ENCODE measurements at places on chromosomes 11 and 22. TPM values are rescaled to one million over a fixed set of nuclear protein-coding genes. Genes with fewer than 3 reads are reported as not detected.

GRCh38 chr11:79578116-79578515 is 137.3 kb upstream of the TENM4 start:
- DNase-seq, result no peak

DNA sequence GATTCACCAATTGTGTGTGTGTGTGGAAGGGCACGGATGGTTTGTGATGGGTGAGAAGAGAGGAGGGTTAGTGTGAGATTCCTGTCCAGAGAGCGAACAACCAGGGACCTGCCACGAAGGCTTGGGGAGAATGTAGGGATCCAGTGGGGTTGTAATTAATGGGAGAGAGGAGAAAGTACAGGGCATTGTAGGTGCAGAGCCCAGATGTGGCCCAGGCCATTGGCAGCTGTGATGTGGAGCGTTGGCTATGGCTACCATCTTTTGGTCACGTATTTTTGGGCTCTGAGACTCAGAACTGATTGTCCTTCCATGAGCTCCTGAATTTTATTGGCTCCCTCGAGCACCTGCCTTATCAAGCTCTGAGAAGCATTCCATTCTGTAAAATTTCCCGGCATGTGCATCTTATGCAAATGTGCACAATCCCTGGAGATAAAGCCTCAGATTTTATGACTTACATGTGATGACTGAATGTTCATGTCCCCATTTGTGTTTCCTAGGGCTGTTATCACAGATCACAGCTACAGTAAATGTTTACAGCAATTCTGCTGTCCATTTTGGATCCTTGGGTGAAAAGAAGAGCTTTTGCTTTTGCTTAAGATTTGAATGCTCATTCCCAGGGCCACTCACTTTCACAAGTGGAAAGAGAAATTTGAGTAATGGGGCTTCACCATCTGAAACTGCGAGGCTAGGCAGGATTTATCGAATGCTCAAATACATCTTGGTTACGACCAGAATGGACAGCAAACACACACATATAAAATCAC is 33.1 kb downstream of the SLC5A1 start:
- no peak for DNase-seq

DNA sequence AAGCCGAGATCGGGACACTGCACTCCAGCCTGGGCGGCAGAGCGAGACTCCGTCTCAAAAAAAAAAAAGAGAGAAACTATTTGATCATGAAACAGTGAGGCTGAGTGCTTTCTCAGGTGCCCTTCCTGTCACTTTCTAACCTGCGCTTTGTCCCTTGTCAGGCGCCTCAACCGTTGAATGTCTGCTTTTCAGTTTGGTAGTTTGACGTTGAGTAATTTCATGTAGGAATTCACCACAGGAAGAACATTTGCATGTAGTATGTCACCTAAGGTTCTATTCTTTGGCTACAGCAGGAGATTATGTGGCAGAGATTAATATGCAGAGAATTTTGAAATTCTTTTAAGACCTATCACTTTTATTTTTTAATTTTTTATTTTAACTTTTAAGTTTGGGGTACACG is 57.2 kb downstream of the PPFIA1 start:
- no peak for DNase-seq

DNA sequence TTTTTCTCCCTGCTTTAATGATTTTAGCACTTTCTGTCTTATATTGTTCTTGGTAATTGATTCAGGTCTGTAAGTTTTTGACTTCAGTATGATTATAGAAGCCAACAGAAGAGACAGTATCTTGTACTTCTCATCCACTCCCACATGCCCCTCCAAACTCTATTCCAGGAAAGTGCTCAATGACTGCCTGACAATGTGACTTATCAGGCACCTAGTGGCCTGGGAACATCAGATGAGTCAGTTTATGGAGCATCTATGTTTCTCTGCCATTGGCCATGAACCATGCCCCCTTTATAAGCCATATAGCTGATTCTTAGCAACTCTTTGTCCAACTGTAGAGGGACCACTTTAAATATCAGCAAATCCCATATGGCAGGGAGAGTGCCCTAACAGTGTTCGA is 179.2 kb upstream of the MTMR2 start:
- no peak for DNase-seq

DNA sequence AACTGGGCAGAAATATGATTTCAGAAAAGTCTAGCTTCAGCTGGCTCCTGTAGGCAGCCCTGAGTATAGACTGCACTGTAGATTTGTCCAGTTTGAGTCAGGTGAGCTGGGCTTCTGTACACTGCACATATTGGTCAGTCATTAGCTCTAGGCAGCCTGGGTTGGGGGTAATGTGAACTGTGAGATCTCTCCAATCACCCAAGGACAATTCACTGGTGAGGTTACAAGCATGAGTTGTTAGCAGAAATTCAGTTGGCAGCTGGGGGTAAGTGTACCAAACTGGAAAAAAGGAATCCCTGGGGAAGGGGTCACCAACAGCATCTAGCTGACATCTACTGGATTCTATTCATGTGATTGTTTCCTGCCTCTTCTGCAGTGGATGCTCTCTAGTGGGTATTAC is 39.7 kb downstream of the MRGPRX2 start:
- no peak for DNase-seq

DNA sequence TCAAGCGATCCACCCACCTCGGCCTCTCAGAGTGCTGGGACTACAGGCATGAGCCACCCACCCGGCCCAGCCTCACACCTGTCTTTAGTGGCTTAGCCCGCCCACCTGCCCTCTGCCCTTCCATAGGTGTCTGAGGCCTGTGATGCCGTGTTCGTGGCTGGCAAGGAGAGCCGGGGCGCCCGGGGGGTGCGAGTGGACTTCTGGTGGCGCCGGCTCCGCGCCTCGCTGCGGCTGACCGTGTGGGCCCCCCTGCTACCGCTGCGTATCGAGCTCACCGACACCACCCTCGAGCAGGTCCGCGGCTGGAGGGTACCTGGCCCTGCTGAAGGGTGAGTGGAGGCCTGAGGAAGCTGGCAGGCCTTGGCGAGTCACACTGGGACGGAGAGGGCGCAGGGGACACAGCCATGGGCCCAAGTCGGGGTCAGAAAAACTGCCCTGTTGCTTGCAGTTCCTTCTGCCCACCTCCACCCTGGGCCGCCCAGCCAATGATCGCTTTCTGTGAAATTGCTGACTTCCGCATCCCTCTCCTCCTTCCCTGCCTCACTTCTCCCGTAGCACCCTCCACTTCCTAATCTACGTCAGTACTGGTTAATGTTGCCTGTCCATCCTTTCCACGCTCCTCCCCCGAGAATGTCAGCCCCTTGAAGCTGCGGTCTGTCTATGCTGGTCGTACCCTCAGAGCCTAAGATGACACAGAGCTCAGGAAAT is 9.3 kb downstream of the TMEM132A start:
- DNase-seq, result no peak

DNA sequence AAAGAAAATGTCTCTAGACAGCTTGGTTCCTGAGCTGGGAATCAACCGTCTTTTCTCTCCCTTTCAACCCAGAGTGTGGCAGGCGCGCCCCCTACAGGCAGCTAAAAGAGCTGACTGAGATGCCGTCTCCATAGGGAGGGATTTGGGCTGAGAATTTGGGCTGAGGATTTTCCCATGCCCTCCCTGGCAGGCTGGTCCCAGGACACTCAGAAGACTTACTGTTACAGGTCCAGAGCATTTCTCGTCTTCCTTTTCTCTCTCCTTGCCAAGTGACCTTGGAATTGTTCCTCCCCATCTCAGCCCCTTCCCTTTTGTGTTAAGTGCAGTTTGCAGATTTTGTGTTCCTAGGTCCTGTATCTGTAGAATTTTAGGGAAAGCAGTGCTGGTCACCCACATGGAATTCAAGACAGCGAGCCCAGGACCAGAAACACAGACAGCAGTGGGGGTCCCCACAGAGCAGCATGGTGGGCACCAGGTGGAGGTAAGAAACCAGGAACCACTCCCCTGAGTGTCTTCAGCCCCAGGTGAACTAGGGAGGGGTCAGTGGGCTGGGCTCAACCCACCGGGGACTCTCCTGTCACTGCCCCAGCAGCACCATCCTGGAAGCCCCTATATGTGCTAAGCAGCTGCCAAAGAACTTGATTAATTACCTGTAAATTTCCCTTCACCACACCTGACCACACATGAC is 9.9 kb upstream of the IGLL5 start:
- DNase-seq, result peak; percentile 85

DNA sequence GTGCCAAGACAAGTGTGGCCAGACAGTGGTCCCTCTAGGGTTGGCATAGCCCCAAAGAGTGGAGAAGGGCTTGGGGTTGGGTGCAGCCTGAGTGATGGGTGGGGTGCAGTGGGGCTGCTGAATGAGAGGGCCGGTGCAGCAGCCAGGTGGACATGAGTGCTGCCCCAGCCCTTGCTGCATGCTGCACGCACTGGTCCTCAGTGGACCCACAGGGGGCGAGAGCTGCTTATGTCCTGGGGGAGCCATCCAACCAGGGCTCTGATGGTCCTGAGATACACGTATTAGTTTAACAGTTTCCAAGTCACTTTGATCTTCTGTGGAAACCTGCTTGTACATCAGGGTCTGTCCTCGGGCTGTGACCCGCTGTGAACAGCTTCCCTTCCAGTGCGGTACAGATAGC is 23.9 kb upstream of the ACR start:
- DNase-seq, result no peak

- no peak for DNase-seq
These were observed 97.8 kb downstream of the RPS6KA4 start for GRCh38 chr11:64456509-64457320.

- DNase-seq, result no peak
These were observed 3.9 kb downstream of the CTSF start for GRCh38 chr11:66564538-66564937.

DNA sequence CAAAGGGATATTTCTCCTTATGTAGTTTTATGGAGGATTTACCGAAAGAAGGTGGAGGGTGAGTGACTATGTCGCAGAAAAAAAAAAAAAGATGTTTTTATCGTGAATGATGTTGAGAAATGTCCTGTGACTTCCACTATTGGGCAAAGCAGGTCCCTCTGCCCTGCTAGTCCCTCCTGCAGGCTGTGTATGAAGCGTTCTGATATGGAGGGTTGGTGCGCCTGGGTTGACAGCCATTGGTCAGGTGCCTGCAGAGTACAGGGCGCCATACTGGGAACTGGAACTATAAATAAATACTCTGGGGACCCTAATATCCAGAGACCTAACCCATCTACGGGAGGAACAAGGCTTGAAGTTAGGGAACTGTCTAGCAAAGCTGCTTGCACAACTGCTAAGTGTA is 1.5 kb downstream of the IL17RA start:
- DNase-seq, result no peak

- peak; percentile 89 for DNase-seq
These were observed 4.5 kb upstream of the BCL9L start for GRCh38 chr11:118930094-118930712.

DNA sequence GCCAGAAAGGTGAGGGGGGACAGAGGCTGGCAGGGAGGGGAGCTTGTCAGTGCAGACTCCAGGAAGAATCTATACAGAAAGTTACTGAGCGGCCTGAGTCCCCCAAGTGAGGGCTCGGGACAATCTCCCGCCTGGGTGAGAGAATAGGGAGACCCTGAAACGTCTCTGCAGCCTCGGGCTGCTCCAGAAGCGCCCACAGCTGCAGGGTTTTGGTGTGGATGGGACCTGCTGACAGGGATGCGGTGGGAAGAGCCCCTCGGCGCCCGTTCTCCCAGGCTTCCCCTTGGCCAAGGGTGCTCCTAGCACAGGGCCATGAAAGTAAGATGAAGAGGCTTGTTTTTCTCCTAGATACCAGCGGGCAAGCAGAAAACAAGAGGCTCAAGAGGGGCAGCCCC is 743 bp upstream of the RCE1 start:
- no peak for DNase-seq

GRCh38 chr11:132627981-132628380 is 904.3 kb downstream of the OPCML start:
- no peak for DNase-seq

GRCh38 chr11:118592616-118593367 is 14.6 kb upstream of the PHLDB1 start:
- DNase-seq, result no peak

DNA sequence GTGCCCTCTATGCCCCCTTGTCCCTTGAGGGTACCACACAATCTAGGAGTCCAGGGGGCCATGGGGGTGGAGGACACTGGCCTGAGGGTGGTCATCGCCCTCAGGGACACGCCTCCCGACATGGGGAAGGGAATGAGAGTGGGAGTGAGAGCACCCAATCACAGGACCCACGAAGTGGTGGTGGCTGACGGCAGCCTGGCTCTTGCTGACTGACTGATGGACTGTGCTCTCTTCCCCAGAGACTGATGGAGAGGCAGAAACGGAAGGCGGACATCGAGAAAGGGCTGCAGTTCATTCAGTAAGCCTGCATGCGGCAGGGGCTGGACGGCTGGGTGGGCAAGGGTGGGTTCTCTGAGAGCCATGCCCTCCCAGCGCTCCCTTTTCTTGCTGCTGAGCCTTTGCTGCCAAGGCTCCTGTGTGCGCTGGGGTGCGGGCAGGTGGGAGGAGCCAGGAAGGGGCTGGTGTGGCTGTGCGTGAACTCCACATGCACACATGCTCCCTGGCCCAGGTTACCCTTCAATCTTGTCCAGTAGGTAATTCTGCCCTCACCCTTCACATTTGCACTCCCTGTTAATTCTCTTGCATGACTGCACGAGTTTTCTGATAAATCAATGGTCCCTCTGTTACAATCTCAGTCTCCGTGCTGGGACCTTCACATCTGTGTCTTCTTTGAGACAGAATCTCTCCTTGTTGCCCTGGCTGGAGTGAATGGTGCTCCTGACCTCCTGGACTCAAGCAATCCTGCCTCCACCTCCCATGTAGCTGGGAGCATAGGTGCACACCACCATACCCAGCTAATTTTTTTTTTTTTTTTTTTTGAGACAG is 19.3 kb downstream of the ZC3H7B start:
- no peak for DNase-seq

- no peak for DNase-seq
These were observed 4.9 kb downstream of the TKFC start for GRCh38 chr11:61337706-61338470.

GRCh38 chr11:94934362-94934761 is 39.0 kb downstream of the CWC15 start:
- DNase-seq, result no peak

DNA sequence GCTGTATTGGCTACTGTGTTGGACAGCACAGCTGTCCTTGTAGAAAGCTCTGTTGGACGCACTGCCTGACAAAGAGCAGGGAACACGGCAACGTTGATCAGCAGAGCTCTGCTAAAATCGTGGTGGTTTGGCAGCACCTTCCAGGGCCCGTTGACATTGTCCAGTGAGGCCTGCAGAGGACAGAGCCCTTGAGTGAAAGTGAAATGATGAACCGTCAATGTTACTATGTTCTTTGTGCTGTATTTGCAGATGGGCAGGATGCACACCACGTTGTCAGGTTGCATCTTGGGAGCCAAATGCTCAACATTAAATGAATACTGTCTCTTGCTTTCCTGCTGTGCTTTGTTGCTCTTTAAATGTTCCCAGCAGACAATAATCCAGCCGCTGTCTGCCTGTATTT is 69.7 kb downstream of the NELL1 start:
- no peak for DNase-seq

- DNase-seq, result no peak
These were observed 2.9 kb upstream of the ARFGAP2 start for GRCh38 chr11:47179655-47179991.

SLC22A8 gene
- polyA plus RNA-seq, result 0.21 TPM

DAGLA gene
- 4.0 TPM for polyA plus RNA-seq

POU2AF3 gene
- polyA plus RNA-seq, result 8.7 TPM

HSPB2 gene
- 5.4 TPM for polyA plus RNA-seq

PDE3B gene
- 27.8 TPM for polyA plus RNA-seq

EXPH5 gene
- 7.4 TPM for polyA plus RNA-seq

APOL1 gene
- polyA plus RNA-seq, result 8.6 TPM

IL17REL gene
- not detected for polyA plus RNA-seq

TEX54 gene
- 0.69 TPM for polyA plus RNA-seq

HPX gene
- 6.5 TPM for polyA plus RNA-seq

DCHS1 gene
- 43.0 TPM for polyA plus RNA-seq

TMEM258 gene
- 150 TPM for polyA plus RNA-seq

SYT13 gene
- 5.5 TPM for polyA plus RNA-seq

OR51B5 gene
- 0.59 TPM for polyA plus RNA-seq

PTPN5 gene
- polyA plus RNA-seq, result 0.81 TPM

SERPIND1 gene
- polyA plus RNA-seq, result 0.40 TPM

MRTFA gene
- 24.9 TPM for polyA plus RNA-seq
